ENCODE measurements at places on chromosomes 5 and 9.
A peak's percentile ranks its signal among the peaks of the same experiment; 100 is the strongest.

GRCh38 chr5:138663009-138663408 lies 87.8 kb upstream of the HSPA9 start:
- no peak for DNase-seq

GRCh38 chr5:43514025-43514424 lies 923 bp downstream of the C5orf34 start:
- DNase-seq: no peak

DNA sequence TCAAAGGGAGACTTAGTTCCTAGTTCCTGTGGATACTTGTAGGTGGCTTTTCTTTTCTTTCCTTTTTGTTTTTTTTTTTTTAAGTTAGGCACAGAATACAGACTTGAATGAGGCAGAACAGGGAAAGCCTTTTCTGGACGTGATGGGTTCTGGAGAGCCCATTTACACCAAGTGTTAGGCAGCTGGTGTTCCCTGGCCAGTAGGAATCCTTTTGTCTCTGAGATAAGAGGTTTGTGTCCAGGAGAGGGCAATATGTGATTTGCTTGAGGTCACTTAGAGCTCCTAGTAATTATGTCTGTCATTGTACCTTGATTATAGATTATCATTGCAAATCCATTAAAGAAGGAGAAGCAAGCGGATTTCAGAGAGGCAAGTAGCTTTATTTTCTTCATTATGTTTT lies 9.1 kb downstream of the MEGF10 start:
- DNase-seq: no peak

GRCh38 chr5:56658972-56659371 lies 156.4 kb upstream of the MAP3K1 start:
- no peak for DNase-seq

- peak; percentile 65 for DNase-seq
Observed at GRCh38 chr9:35826071-35826701, 2.3 kb downstream of the FAM221B start.

DNA sequence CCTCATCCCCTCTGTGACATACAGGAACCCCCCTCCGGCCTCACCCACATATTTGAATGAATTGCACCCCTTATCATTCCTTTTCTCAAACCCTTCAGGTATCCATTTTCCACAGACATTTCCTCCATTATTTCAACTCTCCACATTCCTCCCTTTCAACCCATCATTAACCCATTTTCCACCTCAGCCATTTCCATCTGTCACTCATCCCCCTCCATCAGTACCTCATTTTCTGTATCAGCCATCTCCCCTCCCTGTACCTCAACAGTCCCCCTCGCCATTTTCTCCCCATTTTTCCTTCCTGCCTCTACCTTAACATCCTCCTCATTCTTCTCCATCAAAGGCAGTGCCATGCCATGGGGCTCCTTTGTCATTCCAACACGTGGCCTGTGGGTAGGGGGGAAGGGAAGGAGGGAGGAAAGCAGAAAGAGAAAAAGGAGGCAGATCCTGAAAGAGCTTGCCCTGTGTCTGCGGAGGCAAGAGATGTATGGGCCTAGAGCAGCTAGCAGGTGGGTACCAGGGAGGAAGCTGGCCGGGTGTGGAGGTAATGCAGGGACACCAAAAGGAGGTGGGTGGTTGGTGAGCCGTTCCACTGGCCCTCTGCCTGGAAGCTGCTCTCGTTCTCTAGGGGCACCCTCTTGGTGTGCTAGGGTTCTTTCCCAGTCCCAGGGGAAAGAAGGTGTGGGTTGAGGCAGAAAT lies 1.5 kb downstream of the DNAJB5 start:
- no peak for DNase-seq

- DNase-seq: no peak
Observed at GRCh38 chr5:173468821-173469251, 140.6 kb upstream of the STC2 start.

DNA sequence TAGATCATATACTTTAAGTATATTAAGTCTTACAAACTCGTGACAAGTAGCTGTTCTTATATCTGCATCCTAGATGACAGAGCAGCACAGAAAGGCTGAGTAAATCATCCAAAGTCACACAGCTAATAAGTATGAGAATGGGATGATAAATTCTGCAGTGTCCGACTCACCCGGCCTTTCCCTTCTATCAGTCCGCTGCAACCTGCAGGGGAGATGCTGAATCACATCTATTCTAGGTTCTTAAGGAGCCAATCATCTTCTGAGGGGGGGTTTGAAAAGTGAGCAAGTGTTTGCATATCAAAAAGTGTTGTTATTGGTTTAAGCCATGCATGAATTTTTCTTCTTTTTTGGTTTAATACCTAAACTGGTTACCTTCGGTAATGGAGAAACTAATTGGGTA lies 38.9 kb downstream of the ADAMTS16 start:
- DNase-seq: no peak

DNA sequence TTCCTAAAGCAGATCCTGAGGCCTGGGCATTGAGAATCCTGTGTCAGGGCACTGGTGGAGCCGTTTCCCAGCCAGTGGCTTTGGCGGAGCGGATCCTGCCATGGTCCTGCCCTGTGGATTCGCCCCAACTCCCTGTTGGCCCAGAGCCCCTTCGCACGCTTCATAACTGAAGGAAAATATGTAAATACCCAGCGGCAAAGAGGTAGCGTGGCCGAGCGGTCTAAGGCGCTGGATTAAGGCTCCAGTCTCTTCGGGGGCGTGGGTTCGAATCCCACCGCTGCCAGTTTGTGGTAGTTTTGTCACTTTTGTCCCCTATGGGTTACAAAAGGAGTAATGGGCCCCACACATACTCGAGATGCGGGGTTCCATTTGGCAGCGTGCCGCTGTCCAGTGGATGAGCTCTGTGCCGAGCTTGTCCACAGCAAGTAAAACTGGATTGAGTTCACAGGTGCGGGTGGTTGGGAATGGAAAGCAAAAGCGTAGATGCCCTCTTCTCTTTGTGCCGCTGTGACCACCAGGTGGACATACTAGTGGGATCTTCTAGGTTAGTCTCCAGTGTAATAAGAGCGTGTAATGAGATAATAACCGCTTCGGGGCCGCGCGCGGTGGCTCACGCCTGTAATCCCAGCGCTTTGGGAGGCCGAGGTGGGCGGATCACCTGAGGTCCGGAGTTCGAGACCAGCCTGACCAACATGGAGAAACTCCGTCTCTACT lies 17.3 kb downstream of the TRIM7 start:
- no peak for DNase-seq

DNA sequence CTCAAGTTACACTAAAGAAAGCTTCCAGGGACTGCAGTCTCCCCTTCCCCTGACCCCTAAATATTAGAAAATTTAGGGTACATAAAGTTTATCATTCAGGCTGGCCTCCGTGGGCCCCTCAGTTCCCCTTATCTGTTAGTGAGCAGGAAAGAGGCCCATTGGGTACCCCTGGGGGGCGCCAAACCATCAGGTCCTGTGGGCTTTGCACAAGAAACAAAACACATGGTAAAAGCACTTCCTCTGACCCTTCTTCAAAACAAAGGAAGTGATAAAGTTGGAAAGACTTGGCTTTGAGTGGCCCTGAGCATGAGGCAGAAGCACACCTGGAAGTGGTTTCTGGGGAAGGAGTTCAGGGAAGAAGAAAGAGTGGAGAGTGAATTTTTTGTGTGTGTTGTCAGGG lies 213.0 kb downstream of the SMARCA2 start:
- DNase-seq: no peak

- DNase-seq: no peak
Observed at GRCh38 chr5:169114466-169115065, 186.4 kb downstream of the SLIT3 start.

DNA sequence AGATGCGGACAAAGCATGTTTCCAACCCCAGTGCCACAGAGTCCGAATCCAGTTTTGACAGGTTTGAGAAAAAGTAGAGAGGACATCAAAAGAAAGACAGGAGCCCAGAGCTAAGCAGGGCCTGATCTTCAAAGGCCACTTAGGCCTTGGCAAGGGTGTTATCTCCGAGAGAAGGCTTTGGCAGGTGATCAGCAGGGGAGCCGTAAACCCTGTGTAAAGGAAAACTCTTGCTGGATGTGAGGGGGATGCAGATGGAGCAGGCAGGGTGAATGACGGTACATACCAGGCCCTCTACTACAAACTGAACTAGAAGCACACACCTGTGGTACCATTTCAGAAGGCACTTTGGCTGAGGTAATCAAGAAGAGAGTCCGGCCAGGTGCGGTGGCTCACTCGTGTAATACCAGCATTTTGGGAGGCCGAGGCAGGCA lies 1.4 kb upstream of the HNRNPH1 start:
- DNase-seq: no peak

GRCh38 chr5:150167908-150168307 lies 1.3 kb downstream of the CDX1 start:
- DNase-seq: no peak

- DNase-seq: no peak
Observed at GRCh38 chr5:35094948-35095347, 47.2 kb upstream of the AGXT2 start.

- DNase-seq: no peak
Observed at GRCh38 chr9:27880156-27880555, 306.9 kb upstream of the C9orf72 start.

- DNase-seq: no peak
Observed at GRCh38 chr5:60685700-60686099, 14.3 kb downstream of the DEPDC1B start.

GRCh38 chr9:127142931-127143464 lies 20.6 kb upstream of the ANGPTL2 start:
- DNase-seq: no peak

- DNase-seq: no peak
Observed at GRCh38 chr5:84614906-84615305, 230.2 kb upstream of the EDIL3 start.

DNA sequence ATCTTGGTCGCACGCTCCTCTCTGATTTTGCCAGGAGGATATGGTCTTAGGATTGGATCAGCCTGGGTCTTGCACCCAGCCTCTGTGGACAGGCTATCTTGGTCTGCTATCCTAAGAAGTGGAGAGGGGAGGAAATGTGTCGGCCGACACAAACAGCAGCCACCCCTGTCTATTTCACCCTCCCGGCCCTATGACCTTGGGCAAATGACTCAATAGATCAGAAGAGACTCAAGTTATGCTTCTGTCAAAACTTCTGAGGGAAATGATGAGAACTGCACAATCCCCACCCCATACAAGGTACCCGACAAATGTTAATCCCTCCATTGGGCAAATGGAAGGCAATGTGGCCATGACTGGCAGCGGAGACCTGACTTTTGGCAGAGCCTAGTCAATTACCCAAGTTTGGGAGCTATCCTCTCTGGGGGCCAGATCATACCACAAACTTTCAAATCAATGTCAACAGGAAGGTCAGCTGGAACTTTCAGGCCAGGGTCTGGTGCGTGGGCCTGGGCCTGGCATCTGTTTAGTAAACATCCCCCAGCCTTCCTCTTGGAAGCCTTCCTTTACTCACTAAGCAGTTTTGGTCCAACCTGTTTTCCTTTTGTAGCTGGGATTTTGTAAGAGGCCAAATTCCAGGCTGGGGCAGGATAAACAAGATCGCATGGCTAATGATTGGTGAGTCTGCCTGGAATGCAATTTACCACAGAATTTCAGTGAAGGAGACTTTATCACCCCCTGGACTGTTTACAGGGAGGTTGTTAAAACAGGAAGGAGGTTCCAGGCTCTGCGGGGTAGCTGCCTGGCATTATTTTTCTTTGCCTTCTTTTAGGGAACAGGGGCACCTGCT lies 64.2 kb upstream of the CPEB4 start:
- DNase-seq: no peak

GRCh38 chr5:83026930-83027687 lies 50.1 kb downstream of the TMEM167A start:
- DNase-seq: peak; percentile 30

DNA sequence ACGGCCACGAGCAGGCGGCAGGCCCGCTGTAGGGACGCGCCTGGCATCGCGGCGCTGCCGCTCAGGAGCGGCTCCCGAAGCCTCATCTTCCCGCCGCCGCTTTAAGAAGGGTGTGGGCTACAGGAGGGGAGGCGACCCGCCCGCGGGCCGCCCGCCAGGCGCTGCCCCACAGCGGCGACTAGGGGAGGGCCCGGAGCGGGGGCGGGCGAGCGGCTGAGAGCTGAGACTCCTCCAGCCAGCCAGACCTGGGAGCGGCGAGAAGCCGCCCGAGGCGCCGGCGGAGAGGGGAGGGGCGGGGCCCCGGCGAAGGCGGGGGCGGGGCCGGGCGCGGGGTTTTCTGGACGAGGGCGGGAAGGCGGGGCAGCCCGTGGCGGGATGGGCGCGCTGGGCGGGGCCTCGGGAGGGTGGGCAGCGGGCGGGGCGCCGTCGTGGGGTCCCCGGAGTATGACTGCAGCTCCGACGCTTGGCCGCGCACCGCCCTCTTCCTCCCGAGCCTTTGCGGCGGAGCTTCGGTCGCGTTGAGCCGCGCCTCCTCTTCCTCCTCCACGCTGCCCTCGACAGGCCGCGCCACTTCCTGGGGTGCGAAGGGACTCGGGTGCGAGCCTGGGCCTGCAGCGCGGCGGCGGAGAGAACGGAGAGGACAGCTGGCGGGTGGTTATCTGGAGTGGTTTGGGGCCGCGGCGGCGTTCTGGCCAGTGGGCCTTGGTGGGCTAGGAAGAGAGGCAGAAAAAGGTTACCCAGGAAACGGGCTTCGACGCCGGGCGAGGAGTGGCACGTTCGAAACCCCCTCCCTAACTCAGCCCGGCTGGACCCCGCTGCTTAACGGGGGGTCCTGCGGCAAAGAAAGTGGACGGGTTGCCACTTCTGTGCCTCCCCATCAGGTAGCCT lies at the start of gene B4GALT1:
TSS of gene B4GALT1 (minus strand) at position 253 of the 888 bp plus-strand sequence. CDS start at position 86, 167 bp downstream.
- peak; percentile 95 for DNase-seq

DNA sequence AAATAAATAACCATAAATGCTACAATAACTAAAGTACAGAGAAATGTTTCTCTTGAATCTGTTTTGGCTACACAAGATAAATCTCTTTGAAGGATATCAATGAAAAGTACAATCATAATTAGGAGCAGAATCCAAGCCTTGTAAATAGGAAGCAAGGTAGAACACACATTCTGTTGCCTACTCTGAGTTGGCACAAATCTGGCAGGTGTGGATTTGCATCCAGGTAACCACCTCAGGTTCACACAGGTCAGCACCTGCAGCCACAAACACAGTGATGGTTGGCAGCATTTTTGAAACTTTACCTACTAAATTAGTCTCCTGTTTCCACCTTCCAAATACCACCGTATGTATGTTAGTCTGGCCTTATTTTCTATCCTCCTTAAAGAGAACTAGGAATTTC lies 105.3 kb upstream of the PIK3R1 start:
- no peak for DNase-seq

- DNase-seq: no peak
Observed at GRCh38 chr9:87657190-87657589, 68.7 kb upstream of the CTSL start.

DNA sequence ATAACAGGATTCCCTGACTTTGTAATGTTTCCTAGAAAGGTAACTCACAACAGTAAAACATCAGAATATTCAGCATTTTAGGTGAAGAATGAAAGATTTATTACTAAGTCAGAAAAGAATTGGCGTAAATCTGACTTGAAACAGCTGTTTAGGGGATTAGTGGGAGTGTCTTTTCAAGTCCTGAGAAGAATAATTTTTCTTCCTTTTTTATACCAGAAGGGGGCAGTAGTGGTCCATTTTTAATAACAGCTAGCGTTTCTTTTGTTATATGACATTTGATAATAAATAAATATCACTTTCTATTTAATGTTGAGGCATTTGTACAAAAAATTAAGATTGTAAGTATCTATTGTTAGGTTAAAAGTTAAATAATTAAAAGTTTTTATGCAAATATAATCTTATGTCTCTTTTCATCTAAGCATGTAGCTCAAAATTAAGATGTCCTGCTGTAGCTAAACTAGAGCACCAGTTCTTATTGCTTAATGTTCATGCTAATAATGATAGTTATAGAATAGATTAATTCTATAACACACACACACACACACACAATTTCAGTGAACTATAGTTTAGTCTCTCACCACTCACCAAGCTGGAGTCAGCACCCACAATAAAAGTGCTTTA lies 258.7 kb upstream of the ARRDC3 start:
- DNase-seq: no peak

GRCh38 chr9:122226142-122226757 lies 2.5 kb downstream of the LHX6 start:
- peak; percentile 18 for DNase-seq

GRCh38 chr9:133488686-133489252 lies 9.9 kb upstream of the SLC2A6 start:
- DNase-seq: no peak

All from GM10248 (cell line).